ENCODE measurements at places on chromosomes 12 and 14.

GRCh38 chr14:95523051-95523814, 6.8 kb upstream of the SYNE3 start:
- DNase-seq = no peak

- peak; percentile 49 for DNase-seq
Measured at GRCh38 chr12:110540048-110540447, 37.9 kb downstream of the RAD9B start.

GRCh38 chr12:69129017-69129416, 110.4 kb upstream of the CPSF6 start:
- DNase-seq = peak; percentile 6

GRCh38 chr12:117202556-117202955, 12.3 kb upstream of the FBXO21 start:
- no peak for DNase-seq

GRCh38 chr14:53037016-53037415, 86.2 kb upstream of the FERMT2 start:
- DNase-seq = no peak
